ENCODE measurements at places on chromosomes 7 and 10. TPM values are rescaled to one million over a fixed set of nuclear protein-coding genes. Genes with fewer than 3 reads are reported as not detected.

The SLC29A4 gene
- total RNA-seq, result 16.1 TPM

The SGCE gene
- 53.6 TPM for total RNA-seq

The ELFN1 gene
- 0.48 TPM for total RNA-seq

The TMEM236 gene
- 0.07 TPM for total RNA-seq

The PYROXD2 gene
- total RNA-seq, result 4.5 TPM

The CYP3A5 gene
- 2.5 TPM for total RNA-seq

The ZNF853 gene
- total RNA-seq, result 1.8 TPM

The UPK3B gene
- 10.2 TPM for total RNA-seq

The PRKAR2B gene
- 3.0 TPM for total RNA-seq
